ENCODE measurements at places on chromosomes 3 and 15.
A peak's percentile ranks its signal among the peaks of the same experiment; 100 is the strongest.

GRCh38 chr3:127457546-127458145 is 132.9 kb downstream of the TPRA1 start:
- DNase-seq, result no peak

- DNase-seq, result no peak
These were observed 193.9 kb upstream of the TMC3 start for GRCh38 chr15:81567924-81568323.

DNA sequence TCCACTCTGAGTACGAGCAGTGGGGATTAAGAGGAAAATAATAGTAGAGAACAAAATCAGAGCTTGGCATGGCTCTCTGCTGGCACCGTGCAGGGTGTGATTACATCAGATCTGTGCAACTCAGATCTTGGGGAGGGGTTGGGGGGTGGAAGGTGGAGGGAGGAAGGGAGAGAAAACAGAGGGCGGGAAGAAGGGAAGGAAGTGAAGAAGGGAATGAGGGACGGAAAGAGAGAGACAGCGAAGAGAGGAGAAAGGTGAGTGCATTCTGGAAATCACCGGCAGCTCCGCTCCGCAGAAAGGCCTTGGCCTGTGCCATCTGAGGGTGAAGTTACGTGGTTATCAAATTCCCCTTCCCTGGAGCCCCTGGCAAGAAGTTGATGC is 31.0 kb upstream of the ADAMTS17 start:
- no peak for DNase-seq

- no peak for DNase-seq
These were observed 42.5 kb downstream of the ZBTB38 start for GRCh38 chr3:141410846-141411245.

DNA sequence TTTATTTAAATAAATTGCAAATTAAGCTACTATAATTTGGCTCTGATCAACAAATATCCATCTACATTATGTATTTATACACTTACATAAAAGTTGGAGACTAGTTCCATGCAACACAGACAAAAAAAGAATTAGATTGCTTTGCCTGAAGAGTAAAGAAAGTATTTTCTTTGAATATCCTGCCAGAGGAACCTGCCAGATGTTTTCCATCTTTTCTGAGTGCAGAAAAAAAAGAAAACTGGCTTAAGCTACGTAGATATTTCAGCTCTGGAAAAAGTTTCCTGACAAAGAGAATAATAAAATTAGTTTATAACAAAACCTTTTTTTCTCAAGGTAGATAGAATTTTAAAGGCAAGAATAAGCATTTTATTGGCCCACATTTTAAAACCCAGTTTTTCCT is 607.5 kb upstream of the NAALADL2 start:
- no peak for DNase-seq

GRCh38 chr3:64687781-64688604 is at the start of gene ADAMTS9:
TSS of gene ADAMTS9 (minus strand) at chr3:64688000. CDS start at chr3:64687657, 343 bp downstream.
- peak; percentile 13 for DNase-seq

DNA sequence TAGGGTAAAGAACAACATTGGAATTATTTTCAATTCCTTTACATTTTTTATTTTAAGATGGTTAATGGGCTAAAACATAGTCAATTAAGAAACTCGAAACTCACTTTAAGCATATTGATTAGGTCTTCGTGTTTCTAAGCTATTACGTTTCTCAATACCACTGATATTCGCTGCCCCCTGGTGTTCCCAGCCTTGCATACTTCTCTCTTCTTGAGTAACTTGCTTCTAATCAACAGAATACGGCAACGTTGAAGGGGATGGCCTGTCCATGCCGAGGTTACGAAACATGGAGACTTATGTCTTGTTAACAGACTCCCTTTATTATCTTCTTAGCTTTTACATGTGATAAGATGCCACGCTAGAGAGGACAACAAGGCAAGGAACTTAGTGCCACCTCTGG is 43.6 kb downstream of the ROBO1 start:
- no peak for DNase-seq

DNA sequence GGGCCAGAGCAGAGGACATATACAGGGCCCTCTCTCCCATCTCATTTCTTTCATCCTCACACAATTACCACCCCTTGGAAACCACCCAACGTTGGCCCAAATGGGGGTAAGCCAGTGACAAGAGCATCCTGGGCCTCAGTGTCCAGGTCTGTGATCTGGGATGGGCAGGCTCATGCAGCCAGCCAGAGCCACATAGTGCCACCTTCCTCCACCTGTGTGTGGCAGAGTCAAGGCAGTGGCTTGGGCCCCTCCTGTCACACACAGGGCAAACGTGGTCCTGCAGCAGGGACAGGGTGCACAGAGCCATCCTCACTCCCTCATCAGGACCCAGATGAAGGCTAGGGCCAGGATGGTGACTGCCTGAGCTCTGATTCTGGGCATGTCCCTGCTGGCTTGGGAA is 2.3 kb upstream of the MYL3 start:
- DNase-seq, result no peak

DNA sequence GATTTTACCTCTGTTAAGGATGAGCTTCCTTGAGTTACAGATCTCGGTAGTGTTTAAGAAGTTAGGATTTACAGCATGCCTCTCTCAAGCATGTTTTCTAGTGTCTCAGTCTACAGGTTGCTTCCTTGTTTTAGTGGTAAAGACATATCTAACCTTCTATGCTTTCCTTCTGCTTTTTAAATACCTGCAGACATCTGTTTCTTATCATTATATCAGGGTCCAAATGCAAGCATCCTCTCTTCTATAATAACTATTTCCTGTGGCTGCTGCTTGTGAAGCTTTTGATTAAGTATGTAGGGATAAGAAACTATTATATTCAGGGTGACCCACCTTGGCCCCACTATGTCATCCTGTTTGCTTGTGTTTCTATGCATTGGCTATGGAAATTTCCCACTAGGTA is 112.2 kb upstream of the LRRFIP2 start:
- no peak for DNase-seq

DNA sequence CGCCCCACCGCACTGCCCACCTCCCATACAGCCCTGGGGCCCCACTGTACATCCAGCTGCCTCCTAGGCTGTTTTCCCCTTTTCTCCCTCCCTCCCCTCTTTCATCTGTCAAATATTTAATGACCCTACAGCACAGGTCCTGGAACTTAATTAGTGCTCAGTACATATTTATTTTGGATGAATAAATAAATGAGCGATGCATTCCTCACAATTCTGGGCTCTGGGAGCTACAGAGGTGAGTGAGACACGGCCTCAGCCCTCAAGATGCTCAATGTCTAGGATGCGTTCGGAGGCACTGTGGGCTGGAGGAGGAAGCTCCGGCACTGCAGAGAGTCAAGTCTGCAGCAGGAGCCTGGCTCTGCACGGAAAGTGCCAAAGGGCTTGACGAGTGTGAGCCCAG is 175.0 kb downstream of the FAM43A start:
- no peak for DNase-seq

GRCh38 chr3:98901119-98901391 is 440 bp downstream of the DCBLD2 start:
- DNase-seq, result no peak

DNA sequence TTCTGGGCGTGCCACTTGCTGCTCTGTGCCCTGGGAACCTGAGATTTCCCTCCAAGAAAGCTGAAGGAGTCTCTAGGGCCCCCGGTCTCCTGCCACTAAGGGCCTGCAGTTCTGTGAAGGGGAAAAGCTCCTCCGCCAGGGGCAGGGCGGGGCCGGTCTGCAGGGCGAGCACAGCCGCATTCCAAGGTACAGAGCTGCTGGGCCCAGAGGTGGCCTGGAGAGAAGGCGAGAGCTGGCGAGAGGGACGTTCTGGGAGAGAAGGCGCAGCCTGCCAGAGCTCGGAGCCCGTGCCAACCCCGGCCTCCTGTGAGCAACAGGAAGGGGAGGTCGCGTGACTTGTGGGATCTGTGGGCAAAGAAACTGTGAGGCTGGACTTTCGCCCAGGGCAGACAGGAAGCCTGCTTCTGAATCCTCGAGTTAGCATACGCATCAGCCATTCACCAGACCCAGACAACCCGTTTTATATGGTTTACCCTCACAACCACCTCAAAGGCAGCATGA is 500.4 kb downstream of the SHQ1 start:
- DNase-seq, result no peak

- no peak for DNase-seq
These were observed 238.5 kb downstream of the ITPR1 start for GRCh38 chr3:4731543-4732111.

- DNase-seq, result no peak
These were observed 44.8 kb downstream of the ANP32A start for GRCh38 chr15:68775671-68776476.

- DNase-seq, result no peak
These were observed 37.4 kb upstream of the GOLGA8B start for GRCh38 chr15:34620814-34621213.

GRCh38 chr3:185328324-185329004 is 34.5 kb upstream of the MAP3K13 start:
- no peak for DNase-seq
